ENCODE measurements at places on chromosomes 2 and 18. TPM values are rescaled to one million over a fixed set of nuclear protein-coding genes. Genes with fewer than 3 reads are reported as not detected.

The SLC8A1 gene
- total RNA-seq, result 7.1 TPM

DNA sequence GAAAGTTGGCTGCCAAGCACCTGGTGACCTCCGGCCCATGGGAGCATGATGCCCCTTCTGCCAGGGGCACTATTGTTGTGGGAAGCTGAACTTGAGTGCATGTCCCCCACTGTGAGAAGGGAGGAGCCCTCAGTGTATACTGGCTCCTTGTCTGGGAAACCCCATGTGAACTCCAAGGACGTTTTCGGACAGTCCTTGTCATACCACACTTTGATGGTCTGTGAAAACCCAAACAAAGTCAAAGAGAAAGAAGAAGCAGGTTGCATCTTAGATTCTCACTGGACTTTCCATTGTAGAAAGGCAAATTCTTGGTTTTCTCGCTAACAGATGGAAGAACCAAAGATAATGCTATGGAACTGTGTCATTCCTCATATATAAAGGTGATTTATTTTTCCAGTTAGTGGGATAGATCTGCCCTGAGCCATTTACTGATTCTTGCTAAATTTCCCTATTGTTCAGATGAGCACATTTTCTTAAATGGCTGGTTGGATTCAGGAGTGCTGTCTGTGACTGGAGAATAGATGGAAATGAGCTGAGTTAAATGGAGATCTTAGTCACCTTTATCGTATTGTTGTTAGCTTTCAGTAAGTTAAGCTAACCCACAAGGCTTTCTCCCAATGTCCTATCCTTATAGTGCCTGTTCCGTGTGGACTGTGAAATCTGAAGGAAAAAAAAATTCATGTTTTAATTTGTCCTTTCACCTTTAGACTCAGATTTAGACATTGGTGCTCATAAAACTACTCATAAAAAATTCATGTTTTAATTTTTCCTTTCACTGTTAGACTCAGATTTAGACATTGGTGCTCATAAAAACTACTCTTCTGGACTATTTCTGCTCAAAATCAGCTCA, 166.6 kb downstream of the ACTR3 start:
- no peak overlapping the region for H3K4me3 ChIP-seq
- no peaks in the 10 kb centered on the region for H3K36me3 ChIP-seq
- peaks cover 26% of the 10 kb centered on the region for H3K27me3 ChIP-seq
- DNase-seq, result no peak

The LRATD1 gene
- total RNA-seq, result 177 TPM

- H3K4me3 ChIP-seq, result no peak overlapping the region
- H3K36me3 ChIP-seq, result no peaks in the 10 kb centered on the region
- H3K27ac ChIP-seq, result no peak overlapping the region
- no peak for DNase-seq
- H3K27me3 ChIP-seq, result no peaks in the 10 kb centered on the region
Observed at GRCh38 chr2:37852585-37853014, 72.5 kb upstream of the RMDN2 start.

The LRRTM4 gene
- 3.3 TPM for total RNA-seq

The ZNF396 gene
- total RNA-seq, result 4.5 TPM

DNA sequence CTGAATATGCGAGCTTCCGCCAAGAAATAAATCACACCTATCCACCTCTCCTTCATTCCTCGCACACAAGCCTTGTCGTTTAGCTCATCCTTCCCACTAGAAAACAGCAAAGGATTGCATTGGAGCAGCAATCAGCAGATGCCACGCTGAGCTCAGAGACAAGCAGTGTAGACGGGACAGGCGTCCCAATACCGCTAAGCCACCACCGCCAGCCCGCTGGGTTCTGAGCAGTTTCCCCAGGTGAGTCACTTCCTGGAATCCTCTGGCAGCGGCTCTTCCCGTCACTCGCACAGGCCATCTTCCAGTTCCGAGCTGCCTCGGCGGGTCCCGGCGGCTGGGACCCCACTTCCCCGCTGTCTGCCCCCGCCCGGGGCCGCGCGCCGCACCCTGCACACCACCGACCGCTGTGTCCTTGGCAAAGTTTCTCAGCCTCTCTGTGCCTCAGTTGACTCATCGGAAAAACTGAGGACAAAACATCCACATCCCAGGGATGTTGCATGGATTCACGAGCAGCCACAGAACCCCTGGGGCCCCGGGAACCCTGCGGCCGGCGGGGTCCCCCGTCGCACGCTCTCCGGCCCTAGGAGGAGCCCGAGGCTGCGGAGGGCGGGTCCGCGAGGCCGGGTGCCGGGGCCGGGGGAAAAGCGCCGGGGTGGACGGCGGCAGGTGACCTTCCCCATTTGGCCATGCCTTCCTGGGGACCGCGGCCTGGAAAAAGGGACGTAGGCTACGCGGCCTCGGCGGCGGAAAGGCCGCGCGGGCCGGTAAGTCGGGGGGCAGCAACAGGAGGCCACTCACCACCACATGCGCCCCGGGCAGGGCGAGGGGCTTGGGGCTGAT, 573 bp downstream of the KDSR start:
- no peaks in the 10 kb centered on the region for H3K27me3 ChIP-seq
- peaks cover 15% of the 10 kb centered on the region for H3K36me3 ChIP-seq
- peak overlapping the region; percentile 89 for H3K27ac ChIP-seq

DNA sequence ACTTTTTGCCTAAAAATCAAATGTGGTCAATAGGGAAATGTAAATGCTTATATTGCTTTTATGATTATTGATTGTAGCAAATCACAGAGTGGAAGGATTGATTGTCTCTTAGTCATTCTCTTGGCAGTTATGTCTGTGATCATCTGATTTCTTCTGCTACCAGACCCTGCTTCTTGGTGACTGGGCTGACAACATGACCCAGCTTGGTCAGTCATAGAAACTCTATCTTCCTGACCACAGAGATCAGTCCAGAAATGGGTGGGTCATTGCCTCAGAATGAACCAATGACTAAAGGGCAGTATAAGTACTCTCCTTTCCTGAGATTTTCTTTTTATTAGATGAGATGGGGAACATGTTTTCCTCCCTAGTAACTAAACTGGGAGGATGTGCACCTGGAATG, 87.6 kb downstream of the MAIP1 start:
- no peak overlapping the region for H3K27ac ChIP-seq
- H3K4me1 ChIP-seq, result peaks cover 4% of the 10 kb centered on the region
- peaks cover 3% of the 10 kb centered on the region for H3K36me3 ChIP-seq
- H3K27me3 ChIP-seq, result no peaks in the 10 kb centered on the region
- H3K4me3 ChIP-seq, result no peak overlapping the region

DNA sequence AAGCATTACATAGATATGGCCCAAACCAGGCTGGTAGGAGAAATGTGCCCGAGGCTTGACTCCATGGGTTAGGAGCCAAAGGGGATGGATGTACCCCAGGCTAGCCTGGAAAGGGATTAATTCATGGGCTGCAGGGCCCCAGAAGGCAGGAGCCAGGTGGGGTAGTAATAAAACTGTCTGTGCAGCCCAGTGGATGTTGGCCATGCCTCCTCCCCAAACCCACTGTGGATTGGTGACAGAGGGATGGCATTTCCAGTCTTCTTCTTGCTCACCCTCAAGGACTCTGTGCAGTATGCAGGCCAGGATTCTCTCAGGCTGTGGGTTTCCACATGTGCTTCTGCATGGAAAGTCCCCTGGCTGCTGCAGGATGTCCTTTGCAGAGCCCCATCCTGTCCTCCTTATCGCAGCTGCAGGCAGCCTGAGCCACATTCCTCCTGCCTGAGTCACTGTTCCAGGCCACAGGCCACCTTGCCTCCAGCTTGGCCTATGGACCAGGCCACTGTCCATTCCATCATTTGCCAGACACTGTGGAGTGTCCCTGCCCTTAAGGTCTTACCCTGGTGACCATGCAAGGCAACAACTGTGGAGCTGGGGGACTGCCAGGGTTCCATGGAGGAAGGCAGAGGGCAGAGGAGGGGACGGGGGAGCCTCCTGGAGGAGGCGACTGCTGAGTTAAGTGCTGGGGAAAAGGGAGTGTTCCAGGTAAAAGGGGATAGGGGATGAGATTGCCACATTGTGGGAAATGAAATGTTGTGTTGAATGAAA, 38.9 kb downstream of the INO80C start:
- no peak overlapping the region for H3K27ac ChIP-seq
- no peak overlapping the region for H3K4me3 ChIP-seq
- no peaks in the 10 kb centered on the region for H3K27me3 ChIP-seq
- no peaks in the 10 kb centered on the region for H3K36me3 ChIP-seq
- peaks cover 12% of the 10 kb centered on the region for H3K4me1 ChIP-seq

The GLI2 gene
- 2.3 TPM for total RNA-seq

Measured in progenitor cell of endocrine pancreas (in vitro differentiated cells).